HS-5 (cell line): ENCODE measurements at places on chromosomes 5 and 9.

DNA sequence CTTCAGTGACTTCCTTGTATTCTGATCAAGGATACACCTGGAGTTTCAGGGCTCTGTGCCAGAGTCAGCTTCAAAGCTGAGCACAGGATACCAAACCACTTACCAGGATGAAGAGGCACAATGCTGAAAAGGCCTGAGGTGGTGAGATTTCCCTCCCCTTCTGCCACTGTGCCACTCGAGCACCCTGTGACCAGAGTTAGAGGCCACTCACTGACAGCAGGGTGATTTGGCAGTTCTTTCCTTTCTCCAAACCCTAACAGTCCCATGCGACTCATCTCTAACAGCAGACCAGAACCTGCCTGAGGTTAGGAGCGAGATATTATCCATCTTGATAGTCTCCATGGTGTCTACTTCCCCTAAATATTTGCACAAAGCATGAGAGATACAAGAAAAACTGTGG is 1.8 kb downstream of the PLGRKT start:
- DNase-seq, result no peak

GRCh38 chr9:135840107-135840506 is 67.2 kb downstream of the CAMSAP1 start:
- DNase-seq, result no peak

DNA sequence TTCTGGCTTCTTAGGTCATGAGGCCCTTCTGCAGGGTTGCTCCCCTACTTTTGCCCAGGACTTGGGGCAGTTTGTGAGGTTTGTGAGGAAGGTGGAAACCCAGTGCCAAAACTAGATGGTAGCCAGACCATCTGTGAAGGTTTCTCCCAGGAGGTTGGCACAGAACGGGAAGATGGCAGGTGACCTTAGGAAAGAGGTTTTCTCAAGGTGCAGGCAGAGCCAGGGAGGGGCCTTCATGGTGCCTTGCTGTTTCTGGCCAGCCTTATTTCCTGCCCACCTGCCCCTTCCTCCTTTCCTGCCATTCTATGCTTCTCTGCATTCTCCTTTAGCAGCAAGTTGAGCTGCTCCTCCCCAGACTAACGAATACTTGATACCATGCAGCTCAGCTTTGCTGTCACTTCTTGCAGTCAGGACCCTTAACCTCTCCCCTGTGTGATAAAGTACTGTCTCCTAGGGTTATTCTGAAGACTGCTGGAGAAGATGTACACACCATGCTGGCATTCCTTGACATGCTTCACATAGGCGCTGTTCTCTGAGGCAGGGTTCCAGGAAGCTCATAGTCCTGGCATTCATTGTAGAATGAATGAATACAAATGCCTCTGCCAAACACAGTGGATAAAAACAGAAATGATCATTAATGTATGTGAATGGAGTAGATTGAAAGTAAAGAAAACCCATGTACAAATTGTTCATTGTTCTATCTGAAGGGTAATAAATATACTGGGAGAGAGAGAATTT is 154.3 kb downstream of the KDM4C start:
- DNase-seq, result no peak

- DNase-seq, result peak; percentile 35
These were observed 414.7 kb downstream of the KDM4C start for GRCh38 chr9:7172154-7173115.

DNA sequence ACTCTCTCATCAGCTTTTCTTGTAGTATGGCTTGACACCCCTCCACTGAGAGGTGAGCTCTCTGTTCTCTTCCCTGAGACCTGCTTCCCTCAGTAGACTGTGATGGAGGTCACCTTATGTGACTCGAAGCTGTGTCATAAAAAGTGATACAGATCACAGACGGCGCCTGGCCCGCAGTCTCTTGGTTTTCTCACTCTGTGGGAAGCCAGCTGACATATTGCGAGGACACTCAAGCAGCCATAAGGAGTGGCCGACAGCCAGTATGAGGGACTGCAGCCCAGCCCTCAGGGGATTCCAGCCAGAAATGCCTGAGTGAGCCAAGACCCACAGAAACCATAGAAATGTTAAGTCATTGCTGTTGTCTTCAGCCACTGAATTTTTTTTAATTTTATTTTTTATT is 38.0 kb downstream of the GADD45G start:
- DNase-seq, result no peak

DNA sequence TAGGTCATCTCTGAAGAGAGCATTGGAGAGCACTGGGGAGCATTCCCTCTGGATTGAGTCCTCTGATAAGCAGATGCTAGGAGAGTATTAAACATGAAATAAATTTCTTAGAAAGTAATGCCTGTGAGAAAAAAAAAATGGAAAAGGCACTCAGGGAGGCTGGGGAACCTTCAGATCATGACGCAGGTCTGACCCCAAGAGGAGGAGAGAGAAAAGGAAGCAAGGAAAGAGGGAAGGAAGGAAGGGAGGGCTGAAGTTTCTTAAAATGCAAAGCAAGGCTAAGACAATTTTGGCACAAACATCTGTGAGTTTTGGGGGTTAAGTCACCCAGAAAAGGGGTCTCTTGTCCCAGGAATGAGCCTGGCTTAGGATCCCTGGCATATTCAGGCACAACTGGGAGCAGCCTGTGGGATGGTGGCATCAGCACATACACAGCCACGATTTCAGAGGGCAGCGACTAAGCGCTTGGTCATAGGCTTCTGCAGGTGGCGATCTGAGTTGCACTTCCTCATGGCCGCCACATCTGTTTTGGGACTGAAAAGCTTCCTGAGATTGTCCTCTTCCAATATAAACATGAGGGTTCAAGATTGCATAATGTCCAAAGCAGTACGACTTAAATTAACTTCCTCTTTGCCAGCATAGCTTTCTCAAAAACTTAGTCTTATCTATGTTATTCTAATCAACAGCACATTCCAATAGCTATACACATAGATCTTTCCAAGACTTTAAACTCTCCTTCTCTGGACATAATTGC is 692.7 kb downstream of the DNAH5 start:
- peak; percentile 86 for DNase-seq

- no peak for DNase-seq
These were observed 602.6 kb downstream of the SEMA5A start for GRCh38 chr5:8943301-8943700.

GRCh38 chr5:155027993-155028629 is 14.6 kb downstream of the KIF4B start:
- DNase-seq, result no peak

DNA sequence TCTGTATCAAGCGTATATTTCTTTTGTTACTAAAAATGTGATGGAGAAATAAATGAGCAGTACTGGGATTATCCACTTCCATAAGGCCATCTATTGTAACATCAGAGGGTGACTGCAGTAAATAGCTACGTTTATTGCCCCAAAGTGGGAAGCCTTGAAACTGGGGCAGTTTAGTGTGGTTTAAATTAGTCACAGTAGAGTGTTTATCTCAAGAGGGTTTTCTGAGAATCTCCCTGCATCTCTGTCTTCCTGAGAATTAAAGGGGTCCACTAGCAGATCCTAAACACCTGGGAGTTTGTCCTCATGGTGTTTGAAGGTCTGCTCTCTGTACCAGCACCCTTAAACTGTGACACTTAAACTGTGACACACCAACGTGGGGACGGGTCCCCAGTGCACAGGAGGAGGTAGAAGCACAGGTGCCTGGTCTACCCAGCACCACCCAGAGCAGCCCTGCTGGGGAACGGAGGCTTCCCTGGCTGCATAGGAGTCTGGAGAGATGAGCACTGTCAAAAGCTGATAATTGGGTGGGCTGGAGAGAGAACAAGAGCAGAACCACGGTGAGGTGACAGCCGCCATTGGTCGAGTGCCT is 25.2 kb downstream of the PRRC2B start:
- no peak for DNase-seq

GRCh38 chr5:81020478-81021167 is 60.5 kb downstream of the RASGRF2 start:
- no peak for DNase-seq

- no peak for DNase-seq
These were observed 7.2 kb upstream of the SLC31A2 start for GRCh38 chr9:113143432-113144227.

- no peak for DNase-seq
These were observed 47.1 kb downstream of the SH3RF2 start for GRCh38 chr5:145983446-145983845.

DNA sequence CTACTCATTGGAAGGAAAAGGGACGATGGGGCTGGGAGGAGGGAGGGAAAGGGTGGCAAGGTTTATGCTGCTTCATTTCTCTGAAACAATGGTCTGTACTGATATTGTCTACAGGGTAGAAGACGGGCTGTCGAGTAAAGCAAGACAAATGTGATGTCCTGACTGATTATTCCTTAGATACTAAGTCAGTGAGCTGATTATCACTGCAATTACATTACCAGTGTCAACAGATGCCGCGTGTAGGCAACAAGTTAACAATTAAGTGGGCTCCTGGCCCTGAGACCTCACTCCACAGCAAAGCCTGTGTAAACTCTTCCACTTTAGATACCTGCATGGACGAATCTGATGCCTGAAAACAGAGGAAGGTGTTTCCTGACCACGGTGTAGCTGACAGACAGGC is 602.8 kb downstream of the IRX1 start:
- DNase-seq, result no peak

- DNase-seq, result peak; percentile 8
These were observed 615 bp downstream of the PSMD5 start for GRCh38 chr9:120841930-120842684.
